ENCODE measurements at places on chromosomes 2 and 18. TPM values are rescaled to one million over a fixed set of nuclear protein-coding genes. Genes with fewer than 3 reads are reported as not detected.

Gene CIDEA
- total RNA-seq: not detected

Gene SDC1
- 73.1 TPM for total RNA-seq

Gene PHLPP1
- 8.5 TPM for total RNA-seq

Gene ACVR2A
- total RNA-seq: 4.9 TPM

Gene TMEM169
- 5.1 TPM for total RNA-seq

Gene HNMT
- total RNA-seq: 45.6 TPM

Gene CFAP65
- not detected for total RNA-seq

Gene PIAS2
- total RNA-seq: 27.1 TPM

Gene LOXHD1
- not detected for total RNA-seq

Gene CAVIN2
- 388 TPM for total RNA-seq

Gene SULT1C2
- total RNA-seq: not detected

Gene TLX2
- total RNA-seq: 0.46 TPM

Gene SETBP1
- total RNA-seq: 1.6 TPM

Gene MOCOS
- 4.2 TPM for total RNA-seq

Gene UGT1A4
- not detected for total RNA-seq

Gene REG1B
- not detected for total RNA-seq

Gene REV1
- 13.9 TPM for total RNA-seq

Gene ASXL3
- under 0.01 TPM for total RNA-seq

Gene ORC2
- 15.8 TPM for total RNA-seq

Gene IL36B
- total RNA-seq: not detected

Gene PAIP2B
- total RNA-seq: 0.17 TPM

Gene LCT
- not detected for total RNA-seq

Gene NEDD4L
- total RNA-seq: 18.1 TPM

Gene KCNG2
- total RNA-seq: 0.13 TPM

Gene RUFY4
- not detected for total RNA-seq

Gene IL1B
- total RNA-seq: 0.06 TPM

Gene ZSWIM2
- total RNA-seq: 0.06 TPM

Gene RAB1A
- 75.4 TPM for total RNA-seq

Gene RFTN2
- total RNA-seq: 0.40 TPM

Gene MOGAT1
- not detected for total RNA-seq

Gene C2orf92
- total RNA-seq: 0.80 TPM

Gene ADAM23
- 3.1 TPM for total RNA-seq

Gene HOXD1
- total RNA-seq: not detected

Gene ATP6V1C2
- not detected for total RNA-seq
